ENCODE measurements at places on chromosomes 1 and 21.
A peak's percentile ranks its signal among the peaks of the same experiment; 100 is the strongest.

DNA sequence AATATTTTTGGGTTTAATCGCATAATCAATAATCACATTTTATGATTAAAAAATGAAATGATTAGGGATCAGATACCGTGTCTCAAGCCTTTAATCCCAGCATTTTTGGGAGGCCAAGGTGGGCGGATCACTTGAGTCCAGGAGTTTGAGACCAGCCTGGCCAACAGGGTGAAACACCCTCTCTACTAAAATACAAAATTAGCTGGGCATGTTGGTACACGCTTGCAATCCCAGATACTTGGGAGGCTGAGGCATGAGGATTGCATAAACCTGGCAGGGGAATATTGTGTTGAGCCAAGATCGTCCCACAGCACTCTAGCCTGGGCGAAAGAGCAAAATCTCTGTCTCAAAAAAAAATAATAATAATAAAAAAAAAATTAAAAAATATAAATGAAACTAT is 1581.4 kb downstream of the KCNT2 start:
- no peak for DNase-seq

DNA sequence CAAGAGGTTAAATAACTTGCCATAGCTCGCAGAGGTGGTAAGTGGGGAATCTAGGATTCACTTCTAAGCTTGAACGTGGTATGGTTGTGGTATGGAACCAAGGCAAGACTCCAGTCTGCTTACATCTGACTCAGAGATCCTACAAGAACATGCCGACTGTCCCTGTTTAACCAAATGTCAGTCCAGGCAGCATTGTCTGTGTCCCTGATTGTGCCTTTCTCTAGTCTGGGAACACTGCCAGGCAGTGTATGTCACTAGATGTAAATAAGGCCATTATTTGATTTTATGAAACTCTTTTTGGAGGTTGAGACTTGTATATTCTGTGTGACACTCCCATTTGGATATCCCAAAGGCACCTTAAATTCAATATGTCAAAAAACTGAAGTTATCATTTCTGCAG is 96.0 kb downstream of the NOS1AP start:
- no peak for DNase-seq

DNA sequence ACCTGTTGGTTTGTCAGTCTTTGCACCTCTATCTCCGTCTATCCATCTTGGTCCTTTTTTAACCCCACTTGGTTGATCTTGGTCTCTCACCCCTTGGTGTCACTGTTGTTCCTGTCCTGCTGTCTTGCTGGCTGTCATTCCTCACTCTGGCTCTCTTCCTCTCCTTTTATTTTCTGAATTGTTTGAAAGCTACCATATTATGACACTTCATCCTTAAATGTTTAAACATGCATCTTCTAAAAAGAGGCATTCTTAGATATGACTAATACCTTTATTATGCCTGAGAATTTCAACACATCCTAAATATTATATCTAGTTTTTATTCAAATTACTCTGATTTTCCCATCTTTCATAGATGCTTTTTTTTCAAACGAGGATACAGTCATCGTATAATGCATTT is 37.0 kb downstream of the BACH1 start:
- DNase-seq, result peak; percentile 64

- DNase-seq, result no peak
Measured at GRCh38 chr1:18734001-18734400, 103.4 kb downstream of the PAX7 start.

GRCh38 chr1:229893762-229894444 is 173.1 kb upstream of the GALNT2 start:
- DNase-seq, result no peak

- DNase-seq, result peak; percentile 72
Measured at GRCh38 chr1:16960560-16961296, 19.7 kb downstream of the MFAP2 start.

- DNase-seq, result peak; percentile 69
Measured at GRCh38 chr1:115506924-115507589, 134.7 kb upstream of the VANGL1 start.

Measured in fibroblast of skin of right quadriceps (primary cell).